ENCODE measurements at places on chromosomes 6 and 20. TPM values are rescaled to one million over a fixed set of nuclear protein-coding genes. Genes with fewer than 3 reads are reported as not detected.

The SEL1L2 gene
- not detected for total RNA-seq

The RFX6 gene
- total RNA-seq: not detected

The SMOC2 gene
- total RNA-seq: not detected

The FRMD1 gene
- total RNA-seq: not detected

The REM1 gene
- total RNA-seq: 0.19 TPM

The ZSCAN23 gene
- total RNA-seq: 3.9 TPM

The SLC2A10 gene
- total RNA-seq: 32.2 TPM

The NKX2-2 gene
- total RNA-seq: not detected

The LY6G6F gene
- total RNA-seq: not detected

The MLIP gene
- total RNA-seq: not detected

The F13A1 gene
- not detected for total RNA-seq

The SIRPB1 gene
- 2.5 TPM for total RNA-seq

The SYCP2 gene
- 1.1 TPM for total RNA-seq

The RBPJL gene
- not detected for total RNA-seq

The RAET1G gene
- total RNA-seq: not detected

The ZNF311 gene
- 2.3 TPM for total RNA-seq

The TMC2 gene
- total RNA-seq: not detected

The GINS1 gene
- 29.3 TPM for total RNA-seq

The PDE10A gene
- 32.4 TPM for total RNA-seq

The SDCBP2 gene
- 2.3 TPM for total RNA-seq

The HLA-DOB gene
- under 0.01 TPM for total RNA-seq

The TMEM244 gene
- total RNA-seq: not detected

The ATP6V1G2 gene
- total RNA-seq: 5.1 TPM

The SIM1 gene
- total RNA-seq: under 0.01 TPM

The RPP21 gene
- 32.4 TPM for total RNA-seq

The MYO6 gene
- 9.4 TPM for total RNA-seq

The TFAP2D gene
- total RNA-seq: not detected

The SLC12A5 gene
- not detected for total RNA-seq

The STMN3 gene
- total RNA-seq: 9.8 TPM

The DDO gene
- total RNA-seq: 2.8 TPM
